ENCODE measurements at places on chromosomes 16 and 17. TPM values are rescaled to one million over a fixed set of nuclear protein-coding genes. Genes with fewer than 3 reads are reported as not detected.

DNA sequence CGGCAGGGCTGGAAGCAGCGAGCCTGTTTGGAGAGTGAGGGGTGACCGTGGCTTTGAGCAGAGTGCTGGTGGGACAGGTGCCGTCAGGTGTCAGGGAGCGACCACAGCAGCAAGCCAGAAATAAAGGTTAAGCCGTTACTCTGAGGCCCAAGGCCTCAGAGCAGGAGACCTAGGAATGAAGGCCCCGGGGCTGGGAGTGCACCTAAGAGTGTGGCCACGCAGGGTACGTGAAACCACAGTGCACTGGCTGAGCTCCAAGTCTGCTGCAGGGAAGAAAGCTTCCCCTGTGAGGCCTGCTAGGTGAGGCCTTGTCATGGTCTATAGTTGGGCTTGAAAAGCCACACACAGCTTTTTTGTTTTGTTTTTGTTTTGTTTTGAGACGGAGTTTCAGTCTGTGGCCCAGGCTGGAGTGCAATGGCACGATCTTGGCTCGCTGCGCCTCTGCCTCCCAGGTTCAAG, 8.7 kb downstream of the CLUAP1 start:
- no peak for DNase-seq
- peaks cover 96% of the 10 kb centered on the region for H3K36me3 ChIP-seq
- no peaks in the 10 kb centered on the region for H3K27me3 ChIP-seq
- H3K4me3 ChIP-seq: no peak overlapping the region
- no peaks in the 10 kb centered on the region for H3K4me1 ChIP-seq
- H3K27ac ChIP-seq: no peak overlapping the region

DNA sequence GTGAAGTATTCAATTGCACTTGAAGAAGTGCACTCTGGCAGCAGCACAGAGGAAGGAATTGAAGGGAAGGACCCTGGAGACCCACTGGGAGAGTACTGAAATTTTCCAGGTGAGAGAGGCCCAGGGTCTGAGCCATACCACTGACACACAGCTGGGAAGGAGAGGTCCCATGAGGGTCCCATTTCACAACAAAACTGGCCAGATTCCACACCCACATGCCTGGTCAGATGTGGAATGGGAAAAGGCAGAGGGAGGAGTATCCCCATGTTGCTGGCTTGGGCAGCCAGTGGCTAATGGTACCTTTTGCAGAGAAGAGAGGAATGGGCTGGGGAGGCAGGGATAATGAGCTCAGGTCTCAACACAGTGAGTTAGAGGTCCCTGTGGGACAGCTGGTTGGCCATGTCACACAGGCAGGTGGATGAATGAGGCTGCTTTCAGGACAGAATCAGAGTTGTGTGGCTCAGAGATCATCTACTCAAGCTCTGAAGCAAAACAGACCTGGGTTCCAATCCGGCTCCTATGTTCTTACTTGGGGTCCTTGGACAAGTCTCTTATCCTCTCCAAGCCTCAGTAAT, 26.2 kb upstream of the NGFR start:
- peaks cover 37% of the 10 kb centered on the region for H3K4me1 ChIP-seq
- no peak overlapping the region for H3K27ac ChIP-seq
- DNase-seq: no peak
- H3K4me3 ChIP-seq: no peak overlapping the region

DNA sequence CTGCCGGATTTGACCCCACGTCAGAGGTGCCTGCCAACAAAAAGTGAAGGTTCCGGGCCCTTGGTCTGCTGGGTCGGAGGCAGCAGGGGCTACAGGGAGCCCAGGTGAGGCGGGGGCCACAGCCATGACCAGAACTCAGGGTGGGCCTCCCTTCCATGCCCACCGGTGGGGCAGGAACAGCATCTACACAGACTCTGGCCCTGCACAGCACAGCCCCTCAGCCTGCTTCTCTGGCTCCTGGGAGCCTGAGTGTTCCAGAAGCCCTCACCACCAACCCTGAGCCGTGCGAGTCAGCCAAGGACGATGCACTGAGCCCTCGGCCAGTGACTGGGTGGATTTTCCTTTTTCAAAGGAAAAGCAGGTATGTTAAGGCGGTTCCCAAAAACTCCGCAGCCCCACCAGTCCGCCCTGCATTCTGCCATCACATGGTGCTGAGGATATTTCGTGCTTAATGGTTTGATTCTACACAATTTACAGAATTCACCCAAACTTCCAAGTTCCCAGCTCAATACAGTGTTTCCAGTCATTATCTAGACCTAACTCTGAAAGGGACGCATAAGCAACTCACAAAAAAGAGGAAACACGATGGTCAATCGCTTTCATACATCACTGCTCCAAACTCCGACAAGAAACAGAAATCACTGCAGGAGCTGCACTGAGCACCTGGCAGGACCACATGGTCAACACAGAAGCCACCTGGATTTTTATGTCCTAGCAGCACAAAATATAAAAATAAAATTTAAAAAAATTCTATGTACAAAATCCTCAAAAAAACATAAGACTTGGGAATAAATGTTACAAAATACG, 19.4 kb upstream of the C16orf95 start:
- no peak overlapping the region for H3K4me3 ChIP-seq
- no peaks in the 10 kb centered on the region for H3K4me1 ChIP-seq
- no peak for DNase-seq
- H3K36me3 ChIP-seq: peaks cover 77% of the 10 kb centered on the region

Gene FOXL1
- 0.38 TPM for total RNA-seq

DNA sequence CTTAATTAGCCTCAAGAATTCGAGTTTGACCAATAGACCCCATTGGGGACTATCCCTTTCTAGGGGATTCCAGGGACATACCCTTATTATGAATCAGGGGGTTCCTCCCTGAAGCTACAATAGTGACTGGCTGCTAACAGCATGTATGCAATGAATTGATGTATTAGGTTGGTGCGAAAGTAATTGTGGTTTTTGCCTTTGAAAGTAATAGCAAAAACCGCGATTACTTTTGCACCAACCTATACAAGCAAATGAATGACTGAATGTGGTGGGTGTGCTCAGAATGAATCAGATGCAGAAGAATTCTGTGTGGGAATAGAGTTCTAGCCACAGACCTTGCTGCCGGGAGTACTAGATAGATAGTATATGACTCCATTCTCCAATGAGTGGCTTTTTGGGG, 76.7 kb downstream of the HLF start:
- no peak overlapping the region for H3K27ac ChIP-seq
- H3K4me3 ChIP-seq: no peak overlapping the region
- no peaks in the 10 kb centered on the region for H3K36me3 ChIP-seq
- peaks cover 10% of the 10 kb centered on the region for H3K27me3 ChIP-seq
- no peaks in the 10 kb centered on the region for H3K4me1 ChIP-seq
- no peak for DNase-seq

- H3K27me3 ChIP-seq: peaks cover 5% of the 10 kb centered on the region
- H3K27ac ChIP-seq: no peak overlapping the region
- DNase-seq: no peak
These were observed 88.0 kb upstream of the MPHOSPH6 start for GRCh38 chr16:82257990-82258389.

- H3K4me3 ChIP-seq: no peak overlapping the region
- no peaks in the 10 kb centered on the region for H3K27me3 ChIP-seq
- no peaks in the 10 kb centered on the region for H3K4me1 ChIP-seq
- DNase-seq: no peak
These were observed 1287.9 kb downstream of the CDH8 start for GRCh38 chr16:60748366-60748765.

DNA sequence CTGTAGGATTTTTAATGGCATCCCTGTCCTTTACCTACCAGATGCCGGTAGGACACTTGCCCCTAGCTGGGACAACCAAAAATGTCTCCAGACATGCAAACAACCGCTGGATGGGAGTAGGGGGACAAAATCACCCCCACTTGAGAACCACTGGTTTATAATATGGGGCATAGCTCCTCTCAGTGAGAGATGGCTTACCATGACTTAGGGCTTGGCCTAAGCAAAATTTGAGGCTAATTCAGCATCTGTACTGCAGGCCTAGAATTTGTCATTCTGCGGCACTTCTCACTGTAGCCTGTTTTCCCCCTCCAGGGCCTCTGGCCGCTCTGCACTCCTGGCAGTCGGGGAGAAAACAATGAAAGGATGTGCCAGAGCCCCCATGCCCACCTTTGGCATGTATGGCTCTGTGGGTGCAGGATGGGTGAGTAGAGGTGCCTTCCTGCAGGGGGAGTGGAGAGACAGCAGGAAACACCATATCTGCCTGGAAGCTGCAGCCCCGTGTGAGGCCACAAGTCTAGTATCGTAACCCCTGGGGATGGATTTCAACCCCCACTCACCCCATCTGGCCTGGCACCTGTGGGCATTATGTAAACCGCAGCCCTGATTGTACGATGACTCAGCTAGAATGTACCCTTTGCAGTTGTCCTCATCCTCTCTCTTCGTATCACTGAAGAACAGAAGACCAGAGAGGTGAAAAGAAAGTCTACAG, 268.1 kb downstream of the SOX9 start:
- H3K4me1 ChIP-seq: no peaks in the 10 kb centered on the region
- no peak overlapping the region for H3K27ac ChIP-seq
- peaks cover 40% of the 10 kb centered on the region for H3K27me3 ChIP-seq

DNA sequence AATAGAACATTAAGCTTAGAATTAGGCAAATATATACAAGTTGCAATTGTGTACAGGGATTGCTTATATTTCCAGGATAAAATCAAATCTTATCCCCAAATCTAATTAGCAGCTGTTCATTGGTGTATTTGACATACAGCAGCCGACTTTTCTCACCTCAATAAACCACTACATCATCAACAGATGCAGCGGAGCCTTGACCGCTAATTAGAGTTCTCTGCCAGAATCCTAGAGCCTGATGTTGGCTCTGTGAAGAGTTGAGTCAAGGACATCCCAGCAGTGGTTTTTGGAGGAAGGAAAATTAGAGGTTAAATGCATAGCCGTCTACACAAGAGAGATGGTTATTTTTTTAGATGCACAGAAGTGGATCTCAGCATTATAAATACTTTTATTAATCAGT, 221.9 kb upstream of the CACNG5 start:
- no peak overlapping the region for H3K27ac ChIP-seq
- no peak overlapping the region for H3K4me3 ChIP-seq
- no peaks in the 10 kb centered on the region for H3K4me1 ChIP-seq
- H3K36me3 ChIP-seq: no peaks in the 10 kb centered on the region
- DNase-seq: no peak

DNA sequence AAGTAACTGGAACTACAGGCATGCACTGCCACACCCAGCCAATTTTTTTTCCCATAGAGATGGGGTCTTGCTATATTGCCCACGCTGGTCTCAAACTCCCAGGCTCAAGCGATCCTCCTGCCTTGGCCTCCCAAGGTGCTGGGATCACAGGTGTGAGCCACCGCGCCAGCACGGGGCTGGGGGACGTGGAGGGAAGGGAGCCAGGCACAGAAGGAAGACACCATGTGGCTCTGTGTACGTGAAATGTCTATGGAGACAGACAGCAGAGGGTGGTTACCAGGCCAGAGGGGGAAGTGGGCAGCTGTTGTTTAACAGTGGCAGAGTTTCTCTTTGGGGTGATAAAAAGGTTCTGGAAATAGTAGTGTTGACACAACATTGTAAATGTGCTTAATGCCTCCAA, 4.6 kb upstream of the PIEZO1 start:
- no peak overlapping the region for H3K27ac ChIP-seq
- H3K4me1 ChIP-seq: peaks cover 14% of the 10 kb centered on the region
- DNase-seq: no peak
- no peaks in the 10 kb centered on the region for H3K36me3 ChIP-seq
- peaks cover 72% of the 10 kb centered on the region for H3K27me3 ChIP-seq
- H3K4me3 ChIP-seq: no peak overlapping the region

DNA sequence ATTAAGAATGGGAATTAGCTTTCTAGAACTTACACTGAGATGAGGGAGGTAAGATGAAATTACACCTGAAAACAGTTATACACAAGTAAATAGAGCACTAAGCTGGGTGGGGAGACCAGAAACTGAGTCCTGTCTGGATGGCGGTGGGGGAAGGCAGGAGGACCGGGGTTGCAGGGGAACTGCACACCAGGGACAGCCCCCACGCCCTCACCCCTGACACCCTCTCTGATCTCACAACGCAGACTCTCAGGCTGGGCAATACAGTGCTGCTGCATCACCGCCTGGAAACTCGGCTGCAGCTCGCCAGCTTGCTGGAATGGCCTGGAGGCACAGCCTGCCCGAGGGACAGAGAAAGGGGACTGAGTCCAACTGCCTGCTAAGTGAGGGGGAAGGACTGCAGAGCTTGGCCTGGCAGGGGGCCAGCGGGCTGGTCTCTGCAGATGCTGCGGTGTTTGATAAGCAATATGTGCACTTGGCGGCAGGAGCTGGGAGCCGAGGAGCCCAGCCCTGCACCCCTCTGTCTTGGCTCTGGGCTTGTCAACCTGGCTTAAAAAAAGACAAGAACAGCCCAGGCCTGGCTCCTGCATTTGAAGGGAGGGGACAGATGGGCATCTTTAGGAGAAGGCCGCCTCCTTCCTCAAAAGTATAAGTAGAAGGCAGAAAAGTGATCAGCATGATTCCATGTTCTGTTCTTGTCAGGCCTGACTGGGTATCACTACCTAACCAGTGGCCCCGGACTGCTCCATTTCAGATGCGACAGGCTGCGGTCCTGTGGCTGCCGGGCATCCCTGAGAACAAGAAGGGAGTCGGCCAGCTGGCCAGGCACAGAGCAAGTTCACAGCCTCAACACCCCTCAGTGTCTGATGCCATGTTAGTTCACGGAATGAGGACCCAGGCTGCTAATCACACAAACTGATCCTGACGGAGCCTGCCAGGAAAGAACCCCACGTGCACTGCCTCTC, 30.2 kb downstream of the SPHK1 start:
- H3K27me3 ChIP-seq: no peaks in the 10 kb centered on the region
- H3K27ac ChIP-seq: peak overlapping the region; percentile 62
- H3K4me1 ChIP-seq: peaks cover 91% of the 10 kb centered on the region
- H3K4me3 ChIP-seq: no peak overlapping the region
- peak; percentile 89 for DNase-seq
- no peaks in the 10 kb centered on the region for H3K36me3 ChIP-seq

Gene FOXN1
- not detected for total RNA-seq

Data from left ventricle myocardium inferior (tissue), 1 donor.